ENCODE measurements at places on chromosomes 5 and 9. TPM values are rescaled to one million over a fixed set of nuclear protein-coding genes. Genes with fewer than 3 reads are reported as not detected.

SAXO1 gene
- total RNA-seq, result 0.09 TPM

INSL6 gene
- total RNA-seq, result not detected

PRRX2 gene
- 1.3 TPM for total RNA-seq

CCIN gene
- total RNA-seq, result 0.05 TPM

SPAAR gene
- 0.09 TPM for total RNA-seq

ENTREP1 gene
- total RNA-seq, result 4.1 TPM

WNT8A gene
- total RNA-seq, result 0.05 TPM

OR13D1 gene
- total RNA-seq, result not detected

FGF10 gene
- total RNA-seq, result 0.99 TPM

IL5 gene
- total RNA-seq, result not detected

DNA sequence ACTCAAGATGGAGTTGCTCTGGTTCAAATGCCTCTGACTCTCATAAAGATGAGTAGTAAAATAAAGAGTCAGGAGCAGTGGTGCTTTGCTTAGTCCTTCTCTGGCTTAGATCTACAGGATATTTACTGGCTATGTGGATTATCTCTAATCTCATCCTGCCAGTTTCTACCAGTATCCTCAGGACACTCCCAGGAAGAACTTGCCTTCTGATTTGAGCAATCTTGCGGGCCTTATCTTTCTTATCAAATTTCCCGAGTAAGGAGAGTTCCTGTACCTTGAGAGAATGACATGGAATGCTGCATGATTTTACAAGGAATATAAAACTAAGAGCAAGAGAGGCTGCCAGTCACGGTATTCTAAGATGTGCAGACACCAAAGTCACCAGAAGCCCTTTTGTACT lies 364.0 kb downstream of the ARHGEF28 start:
- no peak overlapping the region for H3K4me3 ChIP-seq
- no peaks in the 10 kb centered on the region for H3K36me3 ChIP-seq
- H3K27me3 ChIP-seq, result no peaks in the 10 kb centered on the region
- no peak for DNase-seq
- no peaks in the 10 kb centered on the region for H3K4me1 ChIP-seq

- no peaks in the 10 kb centered on the region for H3K27me3 ChIP-seq
- H3K4me3 ChIP-seq, result no peak overlapping the region
- H3K4me1 ChIP-seq, result no peaks in the 10 kb centered on the region
- no peak for DNase-seq
- no peak overlapping the region for H3K27ac ChIP-seq
- no peaks in the 10 kb centered on the region for H3K36me3 ChIP-seq
These were observed 69.1 kb downstream of the PSAT1 start for GRCh38 chr9:78365748-78366697.

DNA sequence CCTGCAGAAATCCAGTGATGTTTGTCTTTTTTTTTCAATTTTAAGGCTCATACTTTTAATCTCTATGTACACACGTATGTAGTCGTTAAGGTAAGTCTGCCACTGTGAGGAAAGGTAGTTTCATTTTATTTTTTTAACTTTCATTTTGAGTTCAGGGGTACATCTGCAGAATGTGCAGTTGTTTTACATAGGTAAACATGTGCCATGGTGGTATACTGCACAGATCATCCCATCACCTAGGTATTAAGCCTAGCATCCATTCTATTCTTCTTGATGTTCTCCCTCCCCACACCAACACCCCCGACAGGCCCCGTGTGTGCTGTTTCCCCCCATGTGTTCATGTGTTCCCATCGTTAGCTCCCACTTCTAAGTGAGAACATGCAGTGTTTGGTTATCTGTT lies 19.7 kb downstream of the MUSK start:
- no peaks in the 10 kb centered on the region for H3K4me1 ChIP-seq
- no peak for DNase-seq

DNA sequence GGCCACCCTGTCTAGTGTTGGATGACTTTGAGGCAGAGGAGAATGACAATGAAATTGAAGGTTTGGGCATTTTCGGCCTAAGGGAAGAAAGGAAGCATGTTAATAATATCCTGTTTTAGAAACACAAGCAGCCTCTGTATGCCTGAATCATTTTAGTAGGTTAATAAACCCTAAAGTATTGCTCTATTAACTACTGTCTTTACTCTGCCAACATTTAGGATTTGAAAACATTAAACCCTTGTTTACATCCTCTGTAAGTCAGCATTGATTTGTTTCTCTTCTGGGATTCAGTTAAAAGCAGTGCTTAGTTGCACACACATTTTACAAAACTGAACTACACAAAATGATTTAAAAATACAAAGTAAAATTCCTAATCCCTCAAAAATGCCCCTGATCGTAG lies 358.9 kb downstream of the ARRDC3 start:
- H3K4me3 ChIP-seq, result no peak overlapping the region
- H3K36me3 ChIP-seq, result no peaks in the 10 kb centered on the region

GRCh38 chr9:14769230-14769571 lies 46.7 kb upstream of the CER1 start:
- no peak overlapping the region for H3K27ac ChIP-seq
- H3K4me1 ChIP-seq, result no peaks in the 10 kb centered on the region
- no peak overlapping the region for H3K4me3 ChIP-seq
- no peak for DNase-seq
- H3K27me3 ChIP-seq, result no peaks in the 10 kb centered on the region

- H3K4me3 ChIP-seq, result no peak overlapping the region
- no peak for DNase-seq
- no peak overlapping the region for H3K27ac ChIP-seq
- no peaks in the 10 kb centered on the region for H3K4me1 ChIP-seq
- H3K36me3 ChIP-seq, result peaks cover 11% of the 10 kb centered on the region
- H3K27me3 ChIP-seq, result no peaks in the 10 kb centered on the region
These were observed 7.5 kb upstream of the CTNNAL1 start for GRCh38 chr9:109020581-109021511.

DNA sequence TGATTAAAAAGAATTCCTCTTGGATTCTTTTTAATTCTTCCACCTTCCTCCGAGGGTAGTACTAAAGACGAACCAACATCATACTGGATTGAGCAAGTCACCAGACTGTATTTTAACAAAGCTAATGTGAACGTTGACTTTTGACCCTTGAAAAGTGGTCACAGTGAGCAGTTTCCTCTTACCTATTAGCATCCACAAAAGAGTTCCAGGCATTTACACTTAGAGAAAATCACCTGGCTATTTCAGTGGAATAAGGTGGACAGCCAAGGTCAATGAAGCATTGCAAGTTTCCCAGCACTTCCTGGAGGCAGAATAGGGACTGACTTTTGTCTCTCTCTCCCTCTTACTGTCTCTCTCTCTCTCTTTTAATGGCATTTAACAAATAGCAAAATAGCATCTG lies 145.1 kb upstream of the DAB2 start:
- DNase-seq, result no peak
- H3K27ac ChIP-seq, result no peak overlapping the region
- H3K27me3 ChIP-seq, result no peaks in the 10 kb centered on the region
- H3K4me3 ChIP-seq, result no peak overlapping the region

DNA sequence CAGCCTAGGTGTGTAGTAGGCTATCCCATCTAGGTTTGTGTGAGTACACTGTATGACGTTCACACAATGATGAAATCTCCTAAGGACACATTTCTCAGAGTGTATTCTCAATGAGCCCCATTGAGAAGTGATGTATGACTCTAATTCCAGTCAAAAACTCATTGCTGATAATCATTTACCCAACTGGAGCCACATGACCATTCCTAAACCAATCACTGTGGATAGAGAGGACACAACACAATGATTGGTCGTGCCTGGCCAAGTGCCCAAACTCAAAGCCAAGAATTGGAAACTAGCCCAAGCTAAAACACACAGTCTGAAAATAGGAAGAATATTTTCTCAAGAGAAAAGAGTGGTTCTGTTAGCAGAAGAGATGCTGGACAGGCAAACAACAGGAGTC lies 191.2 kb downstream of the ZNF462 start:
- no peak overlapping the region for H3K27ac ChIP-seq
- DNase-seq, result no peak
- no peaks in the 10 kb centered on the region for H3K36me3 ChIP-seq
- H3K4me3 ChIP-seq, result no peak overlapping the region

DNA sequence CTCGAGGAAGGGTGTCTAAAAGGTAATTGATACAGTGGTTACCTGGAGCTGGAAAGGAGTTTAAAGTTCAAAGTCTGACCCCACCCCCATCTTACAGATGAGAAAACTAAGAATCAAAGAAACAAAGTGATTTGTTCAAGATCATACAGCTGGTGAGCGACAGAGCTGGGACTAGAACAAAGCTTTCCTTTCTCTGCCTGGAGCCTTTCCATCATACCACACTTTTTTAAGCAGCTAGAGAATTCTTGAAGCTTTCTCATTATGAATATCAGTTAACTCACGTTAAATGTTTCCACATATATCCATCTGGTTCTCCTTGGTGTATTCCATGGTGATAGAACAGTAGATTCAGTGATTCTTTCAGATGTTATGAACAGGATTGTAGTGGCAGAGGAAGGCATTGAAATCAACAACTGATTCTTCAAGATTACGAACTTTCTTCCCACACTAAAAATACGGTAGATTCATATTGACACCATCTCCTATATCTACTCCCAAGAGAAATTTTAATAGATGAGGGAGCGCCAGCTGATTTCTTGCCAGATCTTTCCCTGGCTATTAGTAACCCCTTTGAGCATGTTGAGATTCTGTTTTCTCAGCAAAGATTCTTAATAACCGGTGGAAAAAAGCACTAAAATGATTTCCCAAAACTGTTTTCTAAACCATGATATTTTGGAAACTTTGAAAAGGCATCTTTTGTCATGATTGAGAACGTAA lies 233.7 kb downstream of the ADAMTSL1 start:
- H3K36me3 ChIP-seq, result no peaks in the 10 kb centered on the region
- no peak overlapping the region for H3K4me3 ChIP-seq
- H3K27ac ChIP-seq, result no peak overlapping the region
- peaks cover 5% of the 10 kb centered on the region for H3K4me1 ChIP-seq

- H3K36me3 ChIP-seq, result no peaks in the 10 kb centered on the region
- H3K27me3 ChIP-seq, result no peaks in the 10 kb centered on the region
- no peak for DNase-seq
- no peak overlapping the region for H3K4me3 ChIP-seq
These were observed 279.2 kb upstream of the ZNF462 start for GRCh38 chr9:106583751-106584150.

DNA sequence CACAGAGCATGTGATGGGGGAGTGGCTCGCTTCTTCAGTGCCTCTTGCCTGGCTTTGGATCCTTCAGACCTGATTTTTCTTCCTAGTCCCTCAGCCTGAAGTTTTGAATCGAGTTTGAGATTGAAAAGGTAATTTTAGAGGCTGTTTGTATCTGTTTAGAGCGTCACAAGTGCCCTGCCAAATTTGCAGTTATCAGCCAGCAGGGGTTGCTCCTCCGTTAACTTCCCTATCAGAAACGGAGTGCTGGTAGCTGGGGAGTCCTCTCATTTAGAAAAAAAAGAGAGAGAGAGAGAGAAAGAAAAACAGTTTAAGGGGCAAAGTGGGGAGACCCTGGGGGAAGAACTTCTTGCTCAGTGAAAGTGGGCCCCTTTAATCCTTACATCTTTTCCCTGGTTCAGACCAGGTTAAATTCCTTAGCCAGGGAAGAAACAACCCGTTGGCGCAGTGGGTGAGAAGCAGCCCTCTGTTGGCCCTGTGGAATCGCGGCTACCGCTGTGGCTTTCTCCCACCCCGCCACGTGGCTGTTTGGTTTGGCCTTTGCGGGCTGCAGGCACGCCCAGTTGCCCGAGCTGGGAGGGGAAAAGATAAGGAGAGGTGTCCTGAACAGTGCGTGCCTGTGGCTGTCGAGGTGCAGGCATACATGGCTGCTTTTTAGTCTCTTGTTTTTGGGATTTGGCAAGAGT lies 576.7 kb upstream of the ACO1 start:
- DNase-seq, result no peak
- no peaks in the 10 kb centered on the region for H3K36me3 ChIP-seq
- no peak overlapping the region for H3K4me3 ChIP-seq
- H3K27me3 ChIP-seq, result no peaks in the 10 kb centered on the region

- H3K4me3 ChIP-seq, result no peak overlapping the region
- H3K27me3 ChIP-seq, result no peaks in the 10 kb centered on the region
- DNase-seq, result no peak
- no peaks in the 10 kb centered on the region for H3K4me1 ChIP-seq
- no peaks in the 10 kb centered on the region for H3K36me3 ChIP-seq
These were observed 616.6 kb downstream of the PDE4D start for GRCh38 chr5:59276917-59277372.

GRCh38 chr9:122151267-122151828 lies 8.2 kb downstream of the NDUFA8 start:
- peaks cover 17% of the 10 kb centered on the region for H3K36me3 ChIP-seq
- H3K4me3 ChIP-seq, result no peak overlapping the region
- H3K27me3 ChIP-seq, result no peaks in the 10 kb centered on the region
- H3K4me1 ChIP-seq, result no peaks in the 10 kb centered on the region

- no peaks in the 10 kb centered on the region for H3K36me3 ChIP-seq
- H3K4me1 ChIP-seq, result no peaks in the 10 kb centered on the region
- no peak for DNase-seq
- H3K27me3 ChIP-seq, result no peaks in the 10 kb centered on the region
- no peak overlapping the region for H3K27ac ChIP-seq
- no peak overlapping the region for H3K4me3 ChIP-seq
These were observed 166.4 kb downstream of the CDH6 start for GRCh38 chr5:31359839-31360238.

DNA sequence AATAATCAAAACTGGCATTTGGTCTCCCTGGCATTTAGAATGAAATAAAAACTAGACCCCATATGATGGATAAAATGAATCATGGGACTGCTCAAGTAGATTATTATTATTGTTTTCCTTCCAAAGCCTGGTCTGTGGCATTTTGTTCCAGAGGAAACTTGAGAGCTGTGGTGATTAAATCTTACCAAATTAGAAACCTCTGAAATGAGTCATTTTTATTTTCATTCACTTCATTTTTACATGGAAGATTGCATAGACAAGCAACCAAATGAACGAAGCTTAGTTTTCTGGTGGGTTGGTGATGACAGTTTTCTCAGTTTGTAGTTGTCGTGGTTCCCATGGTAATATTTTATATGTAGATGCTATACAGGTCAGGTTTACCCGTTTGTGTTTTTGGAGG lies 23.4 kb downstream of the PAM start:
- H3K27ac ChIP-seq, result no peak overlapping the region
- no peak for DNase-seq
- no peak overlapping the region for H3K4me3 ChIP-seq
- H3K4me1 ChIP-seq, result no peaks in the 10 kb centered on the region
- no peaks in the 10 kb centered on the region for H3K27me3 ChIP-seq
- no peaks in the 10 kb centered on the region for H3K36me3 ChIP-seq

DNA sequence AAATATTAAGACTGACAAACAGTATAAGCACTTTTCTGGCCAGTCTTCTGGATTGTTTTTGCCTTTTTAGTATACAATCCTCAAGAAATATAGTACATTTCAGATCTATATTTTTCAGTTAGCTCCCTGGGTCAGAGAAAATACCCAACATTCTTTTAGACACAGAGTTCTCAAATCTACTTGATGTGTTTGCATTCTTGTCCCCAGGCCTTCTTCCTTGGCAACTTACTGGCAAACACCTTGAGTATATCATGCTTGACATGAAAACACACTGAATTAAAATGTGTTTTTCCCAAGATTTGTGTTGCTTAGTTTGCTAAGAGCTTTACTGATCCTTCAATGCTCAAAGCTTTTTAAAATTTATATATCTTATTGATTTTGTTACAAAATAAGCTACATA lies 1413.1 kb upstream of the CDH9 start:
- no peaks in the 10 kb centered on the region for H3K27me3 ChIP-seq
- no peak overlapping the region for H3K27ac ChIP-seq
- no peak for DNase-seq
- no peaks in the 10 kb centered on the region for H3K4me1 ChIP-seq

GRCh38 chr5:57665146-57665936 lies 182.7 kb upstream of the ACTBL2 start:
- H3K4me1 ChIP-seq, result no peaks in the 10 kb centered on the region
- H3K27ac ChIP-seq, result no peak overlapping the region
- DNase-seq, result no peak
- H3K4me3 ChIP-seq, result no peak overlapping the region
- no peaks in the 10 kb centered on the region for H3K27me3 ChIP-seq
- no peaks in the 10 kb centered on the region for H3K36me3 ChIP-seq

All from thymus (tissue), 14 donors.